ENCODE measurements at places on chromosomes 16 and 17.

GRCh38 chr17:52465407-52465806 lies 306.9 kb upstream of the CA10 start:
- no peak for DNase-seq

- DNase-seq, result peak; percentile 14
Measured at GRCh38 chr17:55433029-55433628, 11.5 kb upstream of the MMD start.

DNA sequence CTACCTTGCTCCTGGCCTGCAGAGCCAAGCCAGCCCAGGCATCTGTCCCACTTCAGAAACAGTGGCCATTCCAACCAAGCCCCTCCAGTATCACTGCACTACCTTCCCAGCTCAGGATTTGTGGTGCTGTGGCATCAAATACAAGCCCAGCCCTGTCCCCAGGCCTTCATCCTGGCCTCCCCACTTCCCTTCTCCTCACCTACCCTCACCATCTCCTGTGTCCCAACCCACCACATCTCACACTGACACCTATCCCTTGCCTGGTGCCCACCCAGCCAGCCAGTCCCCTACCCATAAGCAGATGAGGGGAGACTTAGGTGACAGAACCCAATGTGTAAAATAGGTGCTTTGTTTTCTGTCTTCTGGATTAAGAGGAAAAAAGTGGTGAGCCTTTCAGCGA lies 66.0 kb upstream of the CDH5 start:
- no peak for DNase-seq

DNA sequence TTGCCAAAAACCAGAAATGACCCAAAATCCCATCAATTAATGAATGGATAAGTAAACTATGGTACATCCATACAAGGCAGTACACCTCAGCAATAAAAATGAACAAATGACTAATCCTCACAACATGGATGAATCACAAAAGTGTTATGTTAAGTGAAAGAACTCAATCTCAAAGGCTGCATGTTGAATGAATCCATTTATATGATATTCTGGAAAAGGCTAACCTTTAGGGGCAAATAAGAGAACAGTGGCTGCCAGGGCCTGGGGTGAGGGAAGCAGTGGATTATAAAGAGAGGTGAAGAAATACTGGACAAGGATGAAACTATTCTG lies 46.1 kb upstream of the MSI2 start:
- DNase-seq, result no peak

DNA sequence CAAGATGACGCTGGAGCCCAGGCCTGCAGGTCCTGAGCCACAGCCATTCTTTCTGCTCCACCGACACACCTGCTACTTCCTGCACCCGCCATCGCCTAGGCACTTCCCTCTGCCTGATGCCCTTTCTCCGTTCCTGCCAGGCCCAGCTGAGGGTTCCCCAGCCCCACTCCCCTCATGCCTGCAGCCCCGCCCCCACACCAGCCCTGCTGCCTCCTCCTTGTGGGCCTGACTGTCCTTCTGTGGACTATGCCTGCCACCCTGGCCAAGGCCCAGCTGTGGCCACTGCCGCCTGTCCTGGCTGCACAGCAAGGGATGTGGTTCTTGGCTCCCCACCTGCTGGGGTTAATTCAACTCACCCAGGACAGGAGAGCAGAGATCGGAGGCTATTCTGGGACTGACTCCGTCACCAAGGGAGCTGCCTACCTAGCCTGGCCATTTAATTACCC lies 7.5 kb downstream of the NATD1 start:
- DNase-seq, result no peak

DNA sequence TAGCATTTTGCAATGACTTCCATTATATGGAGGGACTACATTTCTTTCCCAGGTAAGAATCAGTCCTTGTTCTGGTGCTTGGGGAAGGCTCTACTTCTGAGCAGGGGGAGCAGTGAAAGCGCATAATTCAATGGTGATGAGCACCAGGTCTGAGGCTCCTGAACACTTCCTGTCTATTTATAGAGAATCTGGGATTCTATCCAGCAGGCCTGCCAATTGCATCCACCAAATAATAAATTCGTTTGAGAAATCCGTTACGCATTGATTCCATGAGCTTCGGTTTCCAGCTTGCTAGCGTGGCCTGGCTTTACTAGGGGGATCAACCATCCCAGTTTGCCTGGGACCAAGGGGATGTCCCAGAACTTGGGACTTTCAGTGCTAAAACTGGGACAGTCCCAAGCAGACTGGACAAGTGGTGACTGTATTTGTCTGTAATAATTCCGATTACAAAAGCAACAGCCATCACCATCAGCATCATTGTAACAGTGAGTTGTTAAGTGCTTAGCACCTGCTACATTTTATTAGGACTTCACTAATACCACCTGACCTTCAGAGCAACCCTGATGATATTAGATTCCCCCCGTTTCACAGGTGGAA lies 349.9 kb downstream of the MAF start:
- no peak for DNase-seq

DNA sequence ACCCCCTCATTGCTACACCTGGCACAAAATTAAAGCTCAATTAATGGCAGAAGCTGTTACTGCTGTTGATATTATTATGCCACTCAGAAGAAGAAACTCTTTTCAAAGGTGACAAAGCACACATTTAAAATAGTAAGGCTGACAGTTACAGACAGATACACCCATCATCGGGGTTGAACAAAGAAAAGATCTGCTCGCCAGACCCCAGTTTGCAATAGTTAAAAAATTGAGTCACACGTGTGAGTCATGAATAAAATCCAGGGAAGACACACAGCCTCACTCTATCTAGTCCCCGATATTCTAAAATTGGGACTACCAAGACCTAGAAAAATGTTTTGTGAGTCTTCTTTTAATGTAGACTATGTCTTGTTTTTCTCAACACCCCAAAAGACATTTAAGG lies 330.0 kb upstream of the SOX9 start:
- DNase-seq, result no peak

DNA sequence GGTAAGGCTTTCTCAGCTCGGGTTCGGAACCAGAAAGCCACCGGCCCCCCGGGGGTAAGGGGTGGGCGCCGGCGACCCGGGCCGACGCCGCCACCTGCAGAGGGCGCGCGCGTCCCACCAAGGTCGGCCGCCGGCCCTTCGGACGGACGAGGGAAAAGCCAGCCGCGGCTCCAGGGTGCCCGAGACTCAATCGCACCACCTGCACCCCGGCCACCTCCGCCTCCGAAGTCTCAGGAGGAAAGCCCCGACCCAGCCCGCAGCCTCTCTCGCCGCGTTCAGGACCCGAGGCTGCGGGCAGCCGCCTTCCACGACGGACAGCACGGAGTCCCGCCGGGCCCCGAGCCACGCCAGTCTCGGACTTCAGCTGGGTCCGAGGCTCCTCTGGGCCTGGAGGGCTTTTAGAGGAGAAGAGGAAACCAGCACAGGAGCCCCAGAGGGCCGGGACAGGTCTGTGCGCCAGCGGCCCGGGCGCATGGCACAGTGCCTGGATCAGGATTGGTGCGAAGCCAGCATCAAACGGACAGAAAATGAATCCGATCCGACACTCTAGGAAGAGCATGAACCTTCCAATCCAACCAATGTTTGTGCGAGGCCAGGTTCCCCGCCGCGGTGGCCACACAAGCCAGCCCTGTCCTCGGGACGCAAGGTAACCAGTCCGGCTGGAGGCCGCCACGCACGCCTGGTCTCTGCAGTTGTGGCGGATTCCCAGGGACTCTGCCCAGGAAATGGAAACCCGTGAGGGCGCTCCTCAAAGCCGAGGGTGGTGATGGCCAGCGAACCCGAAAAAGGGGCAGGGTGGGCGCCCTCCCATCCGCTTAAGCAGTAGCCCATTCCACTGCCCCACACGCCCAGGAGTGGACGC lies 6.7 kb downstream of the CBX8 start:
- no peak for DNase-seq

DNA sequence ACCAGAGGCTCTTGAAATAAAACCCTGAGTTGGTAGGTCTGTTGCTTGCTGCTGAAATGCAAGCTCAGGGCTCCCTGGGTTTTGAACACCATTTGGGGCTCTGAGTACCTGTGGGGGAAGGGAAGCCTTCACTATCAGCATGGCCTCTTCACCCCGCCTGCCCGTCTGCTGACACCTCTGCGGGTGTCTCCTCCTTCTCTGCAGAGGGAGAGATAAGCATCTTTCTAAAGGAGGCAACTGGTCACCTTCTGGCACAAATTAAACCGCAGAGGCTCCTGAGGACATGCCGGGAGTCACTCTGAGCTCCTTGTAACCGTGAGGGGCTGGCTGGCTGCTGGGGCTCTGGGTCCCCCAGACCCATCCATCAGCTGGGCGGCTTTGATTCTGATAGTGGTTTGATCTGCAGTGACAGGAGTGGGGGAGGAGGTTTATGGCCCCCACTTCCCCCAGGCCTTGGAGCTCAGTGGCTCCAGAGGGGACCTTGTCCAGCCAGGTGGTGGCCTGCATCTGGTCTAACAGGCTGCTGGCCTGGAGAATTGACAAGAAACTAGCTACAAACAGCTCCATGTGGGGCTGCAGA lies 123.5 kb downstream of the IRF8 start:
- no peak for DNase-seq

GRCh38 chr17:65704731-65705130 lies 143.3 kb upstream of the AXIN2 start:
- no peak for DNase-seq

- no peak for DNase-seq
Measured at GRCh38 chr16:11056993-11057649, 112.8 kb downstream of the CLEC16A start.

DNA sequence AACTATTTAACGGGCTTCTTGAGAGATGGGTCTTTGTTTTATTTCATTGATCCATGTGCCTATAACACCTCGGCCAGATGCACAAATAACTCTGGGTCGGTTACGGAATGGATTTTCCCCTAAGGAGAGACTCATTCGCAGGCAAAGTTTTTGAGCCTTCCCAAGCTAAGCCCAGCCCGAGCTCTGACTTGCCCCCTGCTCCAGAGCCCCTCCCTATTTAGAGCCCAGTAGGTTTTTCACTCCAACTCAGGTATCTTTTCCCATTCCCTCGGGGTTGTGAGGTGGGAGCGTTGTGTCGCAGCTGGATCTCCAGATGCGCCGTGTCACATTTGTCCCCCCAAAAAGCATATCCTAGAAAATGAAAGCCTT lies 812 bp upstream of the MYOCD start:
- no peak for DNase-seq

DNA sequence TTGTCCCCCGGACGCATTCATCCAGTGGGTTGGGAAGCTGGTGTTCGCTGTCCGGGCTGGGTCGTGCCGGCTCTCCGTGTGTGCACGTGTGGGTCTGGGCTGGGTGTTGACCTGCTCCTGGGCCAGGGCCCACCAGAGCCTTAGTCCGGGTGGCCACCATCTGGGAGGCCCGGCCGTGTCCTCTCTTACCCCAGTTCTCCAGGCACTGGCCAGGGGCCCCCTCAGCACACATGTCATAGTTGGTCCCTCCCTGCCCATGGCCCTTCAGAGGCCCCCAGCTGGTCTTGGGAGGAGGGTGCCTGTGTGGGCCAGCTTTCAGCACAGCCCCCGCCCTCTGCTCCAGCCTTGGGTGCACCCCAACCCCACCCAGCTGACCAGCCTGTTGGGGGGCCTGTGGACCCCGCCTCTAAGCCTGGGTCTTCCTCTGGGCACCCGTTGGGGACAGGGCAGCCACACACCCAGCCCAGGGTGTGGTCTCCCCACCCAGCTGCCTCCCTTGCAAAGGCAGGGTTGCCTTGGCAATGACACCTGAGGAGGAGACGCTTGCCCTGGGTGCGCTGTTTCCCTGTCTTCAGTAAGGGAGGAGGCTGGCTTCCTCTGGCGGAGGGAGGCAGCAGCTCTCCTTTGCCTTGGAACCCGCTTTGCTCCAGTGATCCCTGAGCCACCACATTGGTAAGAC lies 77.4 kb downstream of the JPH3 start:
- DNase-seq, result no peak

- no peak for DNase-seq
Measured at GRCh38 chr16:82037666-82038065, 2.6 kb downstream of the HSD17B2 start.

- no peak for DNase-seq
Measured at GRCh38 chr17:8448310-8448709, 12.6 kb downstream of the NDEL1 start.

- DNase-seq, result no peak
Measured at GRCh38 chr17:59355030-59355701, 23.7 kb downstream of the YPEL2 start.

GRCh38 chr17:32519228-32520103 lies 32.7 kb downstream of the CDK5R1 start:
- peak; percentile 81 for DNase-seq

- no peak for DNase-seq
Measured at GRCh38 chr17:1957037-1957436, 68.1 kb downstream of the RTN4RL1 start.

GRCh38 chr17:37614823-37615222 lies 5.6 kb upstream of the SYNRG start:
- DNase-seq, result no peak

DNA sequence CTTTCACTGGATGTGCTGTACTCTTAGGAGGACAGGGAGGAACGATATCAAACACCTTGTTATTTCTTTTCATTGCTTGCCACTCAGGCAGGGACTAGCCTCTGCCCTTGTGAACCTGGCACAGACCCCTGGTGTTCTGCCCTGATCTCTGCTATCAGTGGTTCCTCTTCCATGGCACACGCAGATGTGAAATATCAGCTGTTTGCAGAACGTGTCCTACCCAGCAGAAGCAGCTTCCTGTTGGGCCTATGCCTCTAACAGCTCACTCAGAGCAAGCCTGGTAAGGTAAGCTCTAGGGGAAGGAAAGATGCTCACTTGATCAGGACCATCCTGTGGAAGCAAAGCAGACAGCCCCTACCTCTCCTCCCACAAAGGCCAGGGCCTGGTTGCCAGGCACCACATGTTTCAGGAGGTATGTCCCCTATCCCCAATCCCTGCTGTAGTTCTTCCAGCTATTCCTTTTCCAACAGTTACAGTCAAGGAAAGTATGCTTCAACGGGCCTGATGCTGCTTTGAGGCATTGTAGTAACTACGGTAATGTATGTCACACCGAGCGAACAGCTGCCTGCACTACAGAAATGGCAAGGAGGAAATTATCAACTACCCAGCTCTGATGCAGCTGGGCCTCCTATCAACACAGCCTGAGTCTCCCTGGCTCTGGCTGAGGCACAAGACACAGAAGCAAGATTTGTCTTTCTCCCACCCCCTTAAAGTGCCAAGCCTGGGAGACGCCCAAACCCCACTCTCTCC lies 41.3 kb upstream of the GFOD2 start:
- DNase-seq, result no peak
